ENCODE measurements at places on chromosomes 12 and 14.

DNA sequence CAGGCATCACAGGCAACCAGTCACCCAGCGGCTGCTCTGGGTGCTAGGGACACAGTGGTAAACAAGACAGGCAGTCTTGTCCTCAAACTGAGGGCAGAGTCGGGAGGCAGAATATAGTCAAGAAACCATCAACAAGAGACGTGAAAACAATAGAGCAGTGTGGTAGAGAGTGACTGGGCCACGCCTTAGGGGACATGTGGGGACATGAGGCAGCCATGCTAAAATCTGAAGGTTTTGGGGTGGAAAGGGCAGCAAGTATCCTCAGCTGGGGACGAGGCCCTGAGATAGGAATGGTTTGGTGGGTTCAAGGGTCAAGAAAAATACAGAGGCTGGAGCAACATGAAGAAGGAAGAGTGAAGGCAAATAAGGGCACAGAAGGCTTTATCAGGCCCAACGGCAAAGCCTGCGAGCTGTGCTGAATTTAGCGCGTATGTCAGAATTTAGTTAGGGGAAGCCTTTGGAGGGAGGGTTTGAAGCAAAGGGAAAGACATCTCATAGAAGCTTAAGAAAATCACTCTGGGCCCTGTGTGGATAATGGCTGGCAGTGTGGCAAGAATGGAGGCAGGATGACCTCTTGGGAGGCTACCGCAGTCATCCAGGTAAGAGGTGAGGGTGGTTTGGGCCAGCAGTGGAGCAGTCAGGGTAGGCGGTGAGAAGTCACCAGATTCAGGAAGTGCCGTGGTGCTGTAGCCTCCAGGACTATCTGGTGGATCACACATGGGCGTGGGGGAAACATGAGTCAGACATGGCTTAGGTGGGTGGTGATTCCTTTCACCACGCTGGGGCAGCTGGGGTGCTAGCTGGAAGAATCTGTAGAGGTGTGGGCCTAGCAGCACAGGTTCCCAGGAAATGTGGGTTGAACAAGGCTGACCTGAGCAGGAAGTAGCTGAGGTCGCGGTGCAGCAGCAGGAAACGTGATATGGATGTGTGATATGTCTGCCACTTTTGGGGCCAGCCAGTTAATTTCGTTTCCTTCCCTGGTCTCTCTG lies 3.0 kb downstream of the EVL start:
- no peak for DNase-seq

GRCh38 chr12:45256721-45257120 lies 40.8 kb downstream of the ANO6 start:
- no peak for DNase-seq

DNA sequence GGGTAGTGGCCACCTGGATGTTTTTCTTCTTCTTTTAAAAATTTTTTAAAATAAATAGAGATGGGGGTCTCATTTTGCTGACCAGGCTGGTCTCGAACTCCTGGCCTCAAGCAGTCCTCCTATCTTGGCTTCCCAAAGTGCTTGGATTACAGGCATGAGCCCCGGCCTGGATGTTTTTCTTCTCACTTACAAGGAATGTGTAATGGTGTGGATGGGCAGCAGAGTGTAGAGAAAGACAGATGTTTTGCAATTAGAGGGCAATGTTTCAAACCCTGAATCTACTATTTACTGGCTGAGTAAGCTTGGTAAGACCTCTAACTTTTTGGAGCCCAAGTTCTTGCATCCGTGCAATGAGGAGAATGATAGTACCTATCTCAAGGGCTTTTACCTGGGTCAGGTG lies 48.1 kb downstream of the ADCK1 start:
- no peak for DNase-seq

GRCh38 chr12:16034136-16034817 lies 123.1 kb downstream of the DERA start:
- DNase-seq: no peak

DNA sequence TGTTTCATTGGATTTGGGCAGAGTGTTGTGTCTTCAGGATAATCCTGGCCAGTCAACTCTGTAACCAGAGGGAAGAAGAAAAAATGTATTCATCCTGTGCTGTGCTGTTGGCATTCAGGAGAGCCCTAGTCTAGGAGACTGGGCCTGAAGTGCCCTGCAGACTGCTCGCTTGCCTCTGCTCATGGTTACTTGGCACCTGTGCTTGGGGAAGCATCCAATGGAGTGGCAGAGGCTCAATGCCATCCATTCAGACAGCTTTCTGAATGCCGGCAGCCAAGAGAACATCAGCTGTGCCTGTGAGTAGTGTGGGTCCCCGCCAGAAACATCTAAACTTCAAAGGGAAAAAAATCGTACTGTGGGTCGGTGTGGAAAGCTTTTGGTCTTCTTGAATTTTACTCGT lies 124.2 kb downstream of the SRGAP1 start:
- DNase-seq: no peak

DNA sequence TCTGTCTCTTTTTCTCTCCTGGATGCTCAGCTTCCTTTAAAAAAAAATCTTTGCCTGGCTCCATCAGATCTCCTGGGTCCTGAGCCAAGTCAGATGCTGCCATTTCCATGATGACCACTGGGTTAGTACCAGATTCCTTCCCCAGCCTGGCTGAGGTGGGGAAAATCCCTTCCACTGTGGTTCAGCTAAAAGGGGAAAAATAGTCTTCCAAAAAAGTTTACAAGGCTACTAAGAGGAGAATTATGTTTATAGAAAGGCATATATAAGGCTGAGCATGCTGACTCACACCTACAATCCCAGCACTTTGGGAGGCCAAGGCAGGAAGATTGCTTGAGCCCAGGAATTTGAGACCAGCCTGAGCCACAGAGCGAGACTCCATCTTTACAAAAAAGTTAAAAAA lies 28.4 kb upstream of the GAS2L3 start:
- DNase-seq: no peak

DNA sequence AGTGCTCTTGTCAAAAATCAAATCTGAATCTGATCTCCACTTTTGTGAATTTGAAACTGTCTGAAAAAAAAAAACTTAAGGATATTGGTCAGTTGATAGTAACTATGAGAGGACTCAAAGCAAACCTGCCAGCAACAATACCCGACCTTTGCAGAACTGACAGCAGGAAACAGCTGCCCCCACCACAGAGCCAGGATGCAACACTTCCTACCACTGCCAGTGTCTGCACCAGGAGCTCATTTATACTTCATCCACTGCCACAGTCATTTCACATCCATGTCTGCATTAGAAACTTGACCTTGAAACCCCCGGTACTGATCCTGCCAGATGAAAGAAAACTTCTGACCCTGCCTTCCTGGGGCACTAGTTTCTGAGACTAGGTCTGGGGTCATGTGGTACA lies 27.4 kb upstream of the RXYLT1 start:
- no peak for DNase-seq

DNA sequence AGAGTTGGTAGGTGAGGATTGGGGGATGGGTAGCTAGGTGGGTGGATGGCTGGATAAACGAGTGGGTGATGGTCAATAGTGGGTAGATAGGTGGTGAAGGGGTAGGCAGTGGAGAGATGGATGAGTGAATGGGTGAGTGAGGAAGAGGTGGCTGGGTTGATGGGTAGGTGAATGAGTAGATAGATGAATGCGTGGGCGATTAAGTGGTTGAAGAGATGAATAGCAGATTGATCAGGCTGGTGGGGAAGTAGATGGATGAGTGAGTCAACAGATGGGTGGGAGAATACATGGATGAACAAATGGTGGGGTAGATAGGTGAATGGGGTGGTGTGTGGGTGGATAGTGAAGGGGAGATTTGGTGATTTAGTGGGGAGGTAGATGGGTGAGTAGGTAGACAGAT lies 51.1 kb downstream of the SYNE3 start:
- no peak for DNase-seq

GRCh38 chr14:68137704-68138619 lies 318.4 kb downstream of the RAD51B start:
- peak; percentile 74 for DNase-seq

- DNase-seq: peak; percentile 60
Measured at GRCh38 chr14:80055667-80056496, 155.4 kb downstream of the DIO2 start.

DNA sequence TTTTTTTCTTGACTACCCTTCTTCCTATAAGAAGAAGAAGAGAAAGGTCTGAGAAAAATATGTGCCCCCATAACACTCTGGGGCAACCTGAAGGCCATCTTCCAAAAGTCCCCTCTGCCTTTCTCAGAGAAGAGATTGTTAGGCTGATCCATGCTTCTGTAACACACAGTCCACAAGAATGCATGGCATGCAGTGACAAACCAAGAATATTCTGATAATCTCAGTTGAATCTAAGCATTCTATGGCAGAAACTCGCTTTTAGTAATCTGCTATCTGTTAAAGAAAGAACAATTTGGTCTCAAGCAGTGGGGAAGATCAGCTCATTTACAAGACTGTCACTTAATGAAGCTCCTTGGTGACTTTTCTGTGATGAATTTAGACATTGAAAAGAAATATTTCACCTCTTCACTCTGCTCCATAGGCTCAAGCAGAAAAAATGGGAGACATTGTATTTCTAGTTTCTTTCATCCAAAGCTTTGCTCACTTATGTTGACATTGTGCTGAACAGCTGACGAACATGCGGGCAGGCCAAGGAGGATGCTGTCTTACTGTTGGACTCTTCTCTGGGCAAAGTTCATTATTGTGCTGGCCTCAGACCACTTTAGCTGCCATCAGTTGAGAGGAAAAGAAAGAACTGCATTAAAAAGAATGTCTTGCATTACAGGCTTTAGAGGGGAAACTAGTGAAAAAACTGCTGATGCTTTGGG lies 957.1 kb downstream of the DIO2 start:
- no peak for DNase-seq

GRCh38 chr12:27822076-27822712 lies 42.2 kb upstream of the MANSC4 start:
- DNase-seq: no peak

- DNase-seq: peak; percentile 6
Measured at GRCh38 chr12:90163975-90164374, 455.3 kb upstream of the ATP2B1 start.

DNA sequence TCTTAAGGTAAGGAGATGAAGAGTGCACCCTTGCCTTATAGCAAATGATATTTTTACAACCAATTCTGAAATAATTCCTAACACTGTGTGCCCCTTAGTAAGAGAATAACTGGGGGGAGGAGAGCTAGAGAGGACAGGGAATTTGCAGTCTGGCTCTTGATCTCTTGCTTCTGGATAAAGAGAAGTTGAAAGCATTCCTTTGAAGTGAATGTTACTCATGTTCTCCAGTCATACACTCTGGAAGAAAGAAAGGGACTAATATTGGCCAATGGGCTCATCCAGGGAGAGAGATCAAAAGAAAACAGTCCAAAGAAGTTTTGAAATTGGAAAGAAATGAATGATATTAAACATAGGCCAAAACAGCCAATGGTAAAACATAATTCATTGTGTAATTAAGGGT lies 25.3 kb downstream of the C12orf75 start:
- no peak for DNase-seq
